Left renal pelvis (tissue), 4 donors: ENCODE measurements at places on chromosomes 1 and 21. TPM values are rescaled to one million over a fixed set of nuclear protein-coding genes. Genes with fewer than 3 reads are reported as not detected.

DNA sequence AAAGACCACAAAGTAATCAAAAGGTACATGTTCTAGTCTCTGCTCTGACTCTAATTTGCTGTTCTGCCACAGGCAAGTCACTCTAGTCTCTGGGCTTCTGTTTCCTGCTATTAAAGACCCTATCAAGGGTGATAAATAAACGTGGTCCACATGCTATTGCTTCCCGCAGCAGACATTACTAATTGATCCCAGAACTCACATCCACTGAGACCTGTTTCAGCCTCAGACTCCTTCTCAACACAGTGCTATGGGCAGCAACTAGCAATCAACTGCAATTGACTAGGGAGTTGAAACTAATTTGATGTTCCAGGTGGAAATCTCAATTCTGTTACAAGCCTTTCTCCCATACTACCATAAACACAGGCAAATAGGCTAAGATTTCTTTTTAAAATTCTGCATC lies 150.5 kb downstream of the KAZN start:
- no peak for DNase-seq

The FLG2 gene
- polyA plus RNA-seq = 0.17 TPM

DNA sequence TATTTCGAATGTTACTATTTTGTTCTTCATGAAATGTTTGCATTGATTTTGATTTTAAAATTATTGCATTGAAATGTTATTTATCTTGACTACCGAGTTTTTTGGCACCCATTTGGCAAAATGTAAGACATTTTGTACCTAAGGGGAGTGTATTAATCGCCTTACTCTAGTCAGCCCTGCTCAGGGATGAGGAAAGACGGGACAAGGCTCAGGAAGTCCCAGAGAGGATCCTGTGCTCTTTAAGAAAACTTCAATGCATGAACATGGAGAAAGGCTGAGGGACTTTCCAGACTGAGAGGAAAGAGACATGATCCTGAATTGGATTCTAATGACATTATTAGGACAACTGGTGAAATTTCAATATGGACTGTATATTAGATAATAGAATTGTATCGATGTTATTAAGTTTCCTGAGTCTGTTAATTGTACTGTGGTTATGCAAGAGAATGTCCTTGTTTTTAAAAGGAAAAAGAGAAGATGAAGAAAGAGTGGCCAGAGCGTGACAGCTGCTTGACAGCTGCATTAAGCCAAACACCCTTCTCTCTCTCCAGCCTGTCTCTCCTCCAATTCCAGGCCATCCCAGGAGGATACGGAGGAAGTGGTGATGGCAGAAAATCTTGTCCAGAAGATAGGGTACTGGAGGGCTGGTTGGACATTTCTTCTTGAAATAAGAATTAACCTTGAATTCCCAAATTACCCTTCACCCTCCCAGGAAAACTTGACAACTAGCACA lies 66.0 kb downstream of the PLEKHA6 start:
- no peak for DNase-seq

The KRTAP7-1 gene
- polyA plus RNA-seq = not detected

DNA sequence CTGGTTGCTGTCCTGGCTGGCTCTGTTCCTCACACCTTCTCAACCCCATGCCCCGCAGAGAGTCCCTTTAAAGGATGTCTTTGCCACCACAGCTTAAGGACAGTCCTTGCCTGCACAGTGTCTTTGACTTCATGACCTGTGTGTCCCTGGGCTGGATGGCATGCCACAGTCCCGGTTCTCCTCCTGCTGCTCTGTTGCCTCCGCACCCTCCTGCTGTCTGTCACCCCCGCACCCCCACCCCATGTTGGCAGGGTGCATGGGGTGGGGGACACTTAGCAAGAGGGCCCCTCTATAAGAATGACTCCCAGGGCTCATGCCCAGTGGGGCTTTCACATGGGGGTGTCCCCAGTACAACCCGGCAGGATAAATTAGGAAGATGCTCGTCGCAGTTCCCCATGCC lies 41.6 kb upstream of the PADI1 start:
- DNase-seq = no peak

DNA sequence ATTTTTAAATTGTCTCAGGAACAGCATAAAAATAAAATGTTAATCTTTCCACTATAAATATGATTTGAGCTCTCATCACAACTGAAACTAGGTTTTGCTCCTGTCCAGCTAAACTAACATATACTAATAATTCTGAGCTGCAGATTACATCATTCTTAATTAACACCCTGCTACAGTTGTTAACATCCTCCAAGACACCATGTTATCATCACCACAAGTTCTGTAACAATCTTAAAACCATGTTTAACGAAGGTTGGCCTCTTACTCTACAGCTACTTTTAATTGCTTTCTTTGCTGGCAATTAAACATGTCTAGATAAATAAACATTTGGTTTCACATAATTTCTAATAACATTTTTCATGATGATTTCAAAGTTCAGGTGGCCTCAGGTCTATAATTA lies 240.9 kb downstream of the FAF1 start:
- DNase-seq = no peak

DNA sequence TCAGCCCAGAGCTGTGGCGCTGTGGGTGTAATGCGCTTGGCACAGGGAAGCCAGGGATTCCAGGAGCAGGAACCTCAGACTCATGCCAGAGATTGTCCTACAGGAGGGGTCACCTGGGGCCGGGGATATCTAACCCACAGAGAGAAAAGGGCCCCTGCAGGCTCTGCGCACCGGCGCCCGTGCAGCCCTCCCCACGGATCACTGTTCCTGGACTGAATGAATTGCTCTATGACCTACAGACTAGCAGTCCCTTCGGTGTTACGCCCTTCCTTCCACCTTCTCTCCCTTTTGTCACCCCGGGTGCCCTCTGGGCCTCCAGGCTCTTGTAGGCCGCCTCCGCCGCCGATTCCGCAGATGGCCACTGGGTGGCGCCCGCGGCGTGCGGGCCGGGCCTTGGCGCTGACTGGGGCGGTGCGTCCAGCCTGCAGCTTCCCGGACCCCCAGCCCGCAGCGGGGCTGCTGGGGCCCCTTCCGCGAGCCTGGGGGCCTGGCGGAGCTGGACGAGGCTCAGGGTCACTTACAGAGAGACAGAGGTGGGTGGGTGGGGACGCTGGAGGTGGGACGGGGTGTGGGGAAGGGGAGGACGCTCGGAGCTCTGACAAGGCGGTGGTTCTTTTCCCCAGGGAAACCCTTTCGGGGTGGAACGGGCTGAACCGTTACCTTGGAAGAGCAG lies 101.3 kb downstream of the IER5 start:
- no peak for DNase-seq

DNA sequence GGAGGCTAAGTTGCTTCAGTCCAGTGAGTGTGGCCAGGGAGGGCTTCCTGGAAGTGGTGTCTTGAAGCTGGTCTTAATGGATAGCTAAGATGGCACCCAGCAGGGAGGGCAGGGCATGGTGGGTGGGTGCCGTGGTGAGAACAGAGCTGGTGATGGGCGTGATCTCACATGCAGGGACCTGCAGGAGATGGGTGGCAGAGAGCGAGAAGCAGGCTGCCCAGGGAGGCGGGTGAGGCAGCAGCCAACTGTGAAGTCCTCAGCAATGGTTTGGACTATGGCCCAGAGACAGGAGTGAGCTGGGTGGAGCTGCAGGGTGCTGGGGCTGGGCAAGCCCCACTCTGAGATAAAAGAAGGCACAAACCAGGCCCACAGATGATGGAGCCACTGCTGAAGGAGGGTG lies 50.7 kb downstream of the UMODL1 start:
- no peak for DNase-seq
